Stromal cell of bone marrow (primary cell): ENCODE measurements at places on chromosomes 1 and 21.

DNA sequence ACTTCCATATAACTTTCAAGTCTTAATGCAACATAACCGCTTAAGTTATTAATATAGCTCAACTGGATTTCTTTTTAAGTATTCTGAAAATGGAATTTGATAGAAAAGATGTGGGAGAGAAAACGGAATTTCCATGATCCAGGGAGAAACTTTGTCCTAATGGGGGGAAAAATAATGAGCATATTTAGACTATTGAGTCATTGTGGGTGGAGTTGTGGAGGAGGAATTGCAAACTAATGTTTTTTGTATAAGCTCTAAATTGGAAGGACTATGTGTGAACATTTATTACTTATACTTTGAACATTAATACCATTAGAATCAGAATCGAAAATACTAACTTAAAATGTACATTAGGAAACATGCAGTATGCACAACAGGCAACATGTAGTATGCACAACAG, 159.9 kb upstream of the NEGR1 start:
- DNase-seq, result peak; percentile 4

DNA sequence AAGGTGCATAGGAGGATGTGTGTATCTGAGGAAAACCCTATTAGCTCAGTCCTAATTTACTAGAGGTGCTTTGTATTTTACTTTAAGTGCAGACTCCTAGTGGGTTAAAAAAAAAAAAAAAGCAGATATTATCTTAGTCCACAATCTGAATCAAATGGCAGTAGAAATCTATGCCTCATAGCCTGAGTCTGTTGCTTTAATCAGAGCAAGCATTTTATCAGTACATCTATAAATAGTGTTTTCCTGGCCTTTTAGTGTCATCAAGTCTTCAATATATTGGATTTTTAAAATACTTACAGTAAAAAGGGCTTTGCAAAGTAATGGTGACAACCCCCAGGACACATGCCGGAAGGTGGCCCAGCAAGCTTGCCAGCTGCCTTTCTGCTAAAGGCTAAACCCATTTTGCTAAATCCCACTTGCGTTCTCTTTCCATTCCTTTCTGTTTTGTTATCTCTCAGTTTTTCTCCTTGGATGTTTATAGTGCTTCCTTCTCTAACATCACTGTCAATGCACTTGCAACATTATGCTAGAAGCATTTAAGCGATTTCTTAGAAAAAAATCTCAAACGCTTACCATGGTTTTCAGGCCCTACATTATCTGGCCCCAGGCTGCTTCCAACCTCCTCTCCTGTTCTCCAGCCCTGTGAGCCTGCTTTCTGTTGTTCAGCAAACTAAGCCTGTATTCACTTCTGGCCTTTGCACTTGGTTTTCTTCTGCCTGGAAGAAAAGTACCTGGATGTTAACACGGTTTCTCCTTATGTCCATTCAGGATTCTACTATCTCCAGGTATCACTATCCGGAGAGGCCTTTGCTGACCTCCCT, 206.3 kb downstream of the PDE4B start:
- DNase-seq, result no peak

DNA sequence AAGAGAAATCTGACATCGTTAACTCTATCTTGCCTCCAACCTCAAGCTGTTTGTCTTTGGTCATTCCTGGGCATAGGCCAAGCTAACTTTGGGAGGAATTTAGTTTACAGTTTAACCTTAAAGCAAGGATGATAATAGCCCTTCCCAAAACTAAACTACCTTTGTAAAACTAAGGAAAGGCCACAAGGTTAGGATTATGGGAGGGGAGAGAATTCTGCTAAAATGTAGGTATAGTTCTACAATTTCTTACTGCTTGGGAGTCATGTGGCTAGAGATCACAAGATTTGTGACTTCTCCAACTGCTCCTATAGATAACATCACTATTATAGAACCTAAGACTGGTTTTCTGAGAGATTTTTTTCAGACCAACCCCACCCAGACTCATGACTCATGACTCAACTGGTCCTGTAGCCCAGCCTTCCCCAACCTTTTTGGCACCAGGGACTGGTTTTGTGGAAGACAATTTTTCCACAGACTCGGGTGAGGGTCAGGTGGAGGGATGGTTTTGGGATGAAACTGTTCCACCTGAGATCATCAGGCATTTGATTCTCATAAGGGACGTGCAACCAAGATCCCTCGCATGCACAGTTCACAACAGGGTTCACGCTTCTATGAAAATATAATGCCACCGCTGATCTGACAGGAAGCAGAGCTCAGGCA, 70.7 kb upstream of the MUTYH start:
- peak; percentile 16 for DNase-seq

DNA sequence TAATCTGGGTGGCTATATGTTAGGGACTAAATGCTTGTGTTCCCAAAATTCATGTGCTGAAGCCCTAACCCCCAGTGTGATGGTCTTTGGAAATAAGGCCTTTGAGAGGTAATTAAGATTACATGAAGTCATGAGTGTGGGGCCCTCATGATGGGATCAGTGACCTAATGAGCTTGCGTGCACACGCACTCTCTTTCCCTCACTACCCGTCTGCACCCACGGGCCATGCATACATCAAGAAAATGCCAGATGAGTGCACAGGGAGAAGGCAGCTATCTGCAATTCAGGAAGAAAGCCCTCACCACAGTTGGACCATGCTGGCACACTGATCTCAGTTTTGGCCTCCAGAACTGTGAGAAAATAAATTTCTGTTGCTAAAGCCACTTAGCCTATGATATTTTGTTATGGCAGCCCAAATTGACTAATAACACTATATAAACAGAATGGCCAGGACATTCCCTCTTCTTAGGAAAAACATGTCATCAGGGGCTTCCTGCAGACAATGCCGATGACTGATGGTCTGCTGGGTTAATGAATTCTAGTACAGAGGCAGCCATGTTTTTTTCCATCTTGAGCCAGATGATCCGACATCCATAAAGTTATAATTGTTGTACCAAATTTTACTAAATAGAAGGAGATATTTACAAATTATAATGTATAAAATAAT, 18.1 kb upstream of the MYOG start:
- no peak for DNase-seq

DNA sequence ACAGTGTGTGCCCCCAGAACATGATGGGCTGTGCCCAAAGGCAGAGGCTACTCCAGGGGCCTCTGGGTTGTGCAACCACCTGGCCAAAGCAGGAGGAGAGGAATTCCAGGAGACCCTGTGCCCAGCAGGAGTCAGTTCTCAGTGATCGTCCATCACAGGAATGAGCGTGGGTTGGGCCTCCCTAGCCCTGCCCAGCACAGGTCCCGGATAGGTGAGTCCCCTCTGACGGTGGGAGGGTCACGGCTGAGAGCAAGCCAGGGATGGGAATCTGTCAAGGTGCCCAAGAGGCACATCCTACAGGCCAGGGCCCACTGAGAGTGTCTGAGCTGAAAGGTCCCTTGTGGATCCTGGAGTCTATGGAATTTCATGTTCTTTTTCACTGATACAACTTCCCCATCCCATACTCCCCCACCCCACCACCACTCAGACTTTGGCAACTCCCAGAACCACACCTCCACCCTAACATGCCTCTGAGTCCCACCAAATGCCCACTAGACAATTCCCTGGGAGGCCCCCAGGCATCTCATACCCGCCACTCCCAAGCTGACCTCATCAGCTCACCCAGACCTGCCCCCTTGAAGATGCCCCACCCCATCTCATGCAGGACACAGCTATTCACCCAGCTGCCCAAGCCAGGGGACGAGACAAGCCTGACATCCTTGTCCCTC, 3.1 kb downstream of the GJB4 start:
- no peak for DNase-seq

GRCh38 chr1:181817091-181817490, 244.4 kb downstream of the ZNF648 start:
- no peak for DNase-seq

DNA sequence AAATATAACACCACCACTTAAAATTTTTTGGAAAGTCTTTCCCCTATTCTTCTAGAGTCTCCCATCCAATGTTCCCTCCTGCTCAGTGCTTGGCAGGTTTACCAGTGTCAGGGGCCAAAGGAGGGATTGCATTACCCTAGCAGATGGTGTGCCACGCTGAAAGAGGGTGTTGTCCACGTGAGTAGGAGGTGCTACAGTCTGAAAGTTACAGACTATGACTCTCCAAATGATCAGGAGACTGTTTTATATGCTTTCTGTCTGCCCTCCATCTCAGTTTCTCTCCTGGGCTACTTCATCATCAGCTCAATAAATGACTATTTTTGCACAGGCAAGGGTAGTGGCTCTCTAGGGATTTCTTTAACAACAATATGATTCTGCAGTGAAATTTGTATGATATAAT, 31.3 kb upstream of the ANGPTL7 start:
- peak; percentile 73 for DNase-seq

GRCh38 chr1:37628026-37628556, 6.6 kb downstream of the RSPO1 start:
- no peak for DNase-seq

GRCh38 chr1:41073971-41074370, 52.4 kb upstream of the SLFNL1 start:
- peak; percentile 85 for DNase-seq

DNA sequence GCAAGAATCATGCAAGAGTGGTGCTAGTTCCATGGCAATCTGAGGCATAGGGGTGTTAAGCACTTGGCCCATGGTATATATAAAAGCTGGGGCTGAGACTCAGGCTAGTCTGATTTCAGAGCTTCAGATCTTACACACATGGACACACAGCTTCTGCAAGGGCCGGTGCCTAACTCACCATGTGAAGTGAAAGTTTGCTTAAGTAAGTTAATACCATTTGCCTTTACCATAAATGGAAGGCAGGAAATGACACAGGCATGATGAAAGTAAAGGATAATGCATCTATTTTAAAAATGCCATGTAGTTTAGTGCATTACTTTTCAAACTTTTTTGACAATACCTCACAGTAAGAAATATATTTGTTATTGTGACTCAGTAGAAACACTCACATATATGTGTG, 122.6 kb downstream of the KCNJ6 start:
- DNase-seq, result no peak

GRCh38 chr1:94708811-94709210, 111.3 kb upstream of the SLC44A3 start:
- no peak for DNase-seq

GRCh38 chr1:157734321-157734720, 33.8 kb upstream of the FCRL3 start:
- no peak for DNase-seq

DNA sequence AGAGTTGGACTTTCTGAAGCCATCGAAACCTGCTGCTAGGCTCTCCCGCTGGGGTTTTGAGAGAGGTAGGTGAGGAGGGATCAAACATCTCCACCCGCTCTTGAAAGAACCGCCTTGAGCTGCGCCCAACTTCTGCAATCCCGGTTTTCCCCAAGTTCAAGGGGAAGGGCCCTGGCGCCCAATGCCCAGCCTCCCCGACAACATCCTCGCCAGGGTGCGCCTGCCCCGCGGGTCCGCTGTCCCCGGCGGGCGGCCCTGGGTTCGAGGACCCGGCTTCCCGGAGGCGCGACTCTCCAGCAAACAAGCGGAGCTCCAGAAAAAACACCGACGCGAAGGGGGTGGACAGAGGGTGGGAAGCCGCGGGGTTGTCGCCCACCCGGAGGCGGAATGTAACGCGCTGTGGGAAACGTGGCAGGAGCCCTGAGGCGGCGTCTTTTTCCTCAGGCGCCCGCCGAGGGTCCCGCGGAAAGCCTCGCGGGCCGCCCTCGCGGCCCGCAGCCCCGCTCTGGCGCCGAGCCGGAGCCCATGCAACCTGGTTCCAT, 607 bp downstream of the BTG3 start:
- no peak for DNase-seq

GRCh38 chr1:196207612-196208217, 400.5 kb downstream of the KCNT2 start:
- no peak for DNase-seq

DNA sequence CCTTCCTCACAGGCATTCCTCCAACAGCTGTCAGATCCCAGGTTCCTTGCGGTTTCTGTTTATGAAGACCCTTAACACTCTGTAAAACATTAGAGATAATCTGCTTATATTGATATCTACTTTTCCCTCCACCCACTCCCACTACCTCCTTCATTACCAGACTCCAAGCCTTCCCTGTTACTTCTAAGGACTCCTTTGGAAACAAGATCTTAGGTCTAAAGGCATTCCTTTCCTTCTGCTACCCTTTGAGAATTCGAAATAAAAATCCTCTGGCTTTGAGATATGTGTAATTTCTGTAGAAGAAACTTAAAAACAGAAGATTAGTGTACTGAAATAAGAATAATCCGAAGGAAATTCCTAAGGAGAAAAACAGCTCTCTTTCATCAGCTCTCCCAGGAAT, 23.7 kb upstream of the LYPLAL1 start:
- no peak for DNase-seq

GRCh38 chr1:113928187-113928930, 765 bp upstream of the HIPK1 start:
- no peak for DNase-seq

DNA sequence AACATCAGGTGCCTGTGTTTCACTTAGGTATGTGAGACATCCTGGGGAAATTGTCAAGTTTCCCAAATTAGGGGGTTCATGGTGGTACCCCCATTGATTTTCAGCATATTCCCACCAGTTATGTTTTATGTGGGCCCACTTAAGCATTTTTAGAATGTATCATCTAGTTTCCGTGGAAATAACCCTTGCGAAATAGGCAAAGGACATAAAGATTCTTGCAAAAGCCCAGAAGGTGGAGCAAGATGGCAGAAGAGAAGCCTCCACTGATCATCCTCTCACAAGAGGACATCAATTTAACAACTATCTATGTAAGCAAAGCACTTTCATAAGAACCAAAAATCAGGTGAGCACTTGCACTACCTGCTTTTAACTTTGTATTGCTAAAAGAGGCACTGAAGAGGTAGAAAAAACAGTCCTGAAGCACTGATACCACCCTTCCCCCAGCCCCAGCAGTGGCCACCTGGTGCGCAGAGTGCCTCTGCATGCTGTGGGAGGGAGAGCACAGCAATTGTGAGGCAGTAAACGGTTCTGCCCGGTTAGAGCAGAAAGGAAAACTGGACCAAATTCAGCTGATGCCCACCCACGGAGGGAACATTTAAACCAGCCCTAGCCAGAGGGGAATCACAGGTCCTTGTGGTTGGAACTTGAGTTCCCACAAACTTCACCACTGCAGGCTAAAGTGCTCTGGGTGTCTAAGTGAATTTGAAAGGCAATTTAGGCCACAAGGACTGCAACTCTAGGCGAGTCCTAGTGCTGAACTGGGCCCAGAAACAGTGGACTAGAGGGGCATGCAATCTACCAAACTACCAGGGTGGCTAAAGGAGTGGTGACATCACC, 23.2 kb downstream of the MCOLN2 start:
- DNase-seq, result no peak

GRCh38 chr1:180232521-180233043, 2.5 kb downstream of the LHX4 start:
- DNase-seq, result no peak

GRCh38 chr1:3468236-3469103, 14.0 kb downstream of the ARHGEF16 start:
- no peak for DNase-seq

DNA sequence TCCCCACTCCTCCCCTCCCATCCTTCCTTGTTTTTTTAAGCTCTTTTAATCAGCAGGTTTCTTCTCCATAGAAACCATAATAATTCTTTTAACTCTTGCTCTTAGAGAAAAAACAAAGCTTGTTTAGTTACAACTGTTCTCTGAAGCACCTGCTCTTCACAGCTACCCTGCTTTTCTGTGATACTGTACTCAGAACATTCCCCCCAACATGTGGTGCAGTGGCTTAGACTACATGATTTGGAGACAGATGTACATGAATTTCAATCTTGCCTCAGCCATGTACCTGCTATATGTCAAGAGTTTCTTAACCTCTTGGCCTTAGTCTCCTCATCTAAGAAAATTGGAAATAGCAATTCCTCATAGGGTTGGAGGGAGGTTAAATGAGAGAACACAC, 33.5 kb downstream of the LAMC2 start:
- no peak for DNase-seq
